ENCODE measurements at places on chromosomes 7 and 10. TPM values are rescaled to one million over a fixed set of nuclear protein-coding genes. Genes with fewer than 3 reads are reported as not detected.

DNA sequence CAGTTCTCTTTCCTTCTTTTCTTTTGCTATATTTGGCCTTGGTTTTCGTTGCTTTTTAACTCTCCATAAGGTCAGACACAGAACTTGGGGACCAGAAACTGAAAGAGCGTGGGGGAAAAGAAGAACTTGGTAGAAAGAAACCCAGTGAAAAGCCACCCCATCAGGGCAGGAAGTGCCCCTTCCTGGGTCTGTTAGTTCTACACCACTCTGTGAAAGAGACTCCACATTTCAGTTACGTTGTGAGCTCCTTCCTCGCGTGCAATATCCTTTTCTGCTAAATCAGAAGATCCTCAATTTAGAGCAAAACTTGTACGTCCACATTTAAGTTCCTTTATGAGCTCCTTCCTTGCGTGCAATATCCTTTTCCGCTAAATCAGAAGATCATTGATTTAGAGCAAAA, 220.6 kb upstream of the FOXK1 start:
- DNase-seq, result no peak

GRCh38 chr7:112159351-112159750, 46.8 kb downstream of the DOCK4 start:
- no peak for DNase-seq

DNA sequence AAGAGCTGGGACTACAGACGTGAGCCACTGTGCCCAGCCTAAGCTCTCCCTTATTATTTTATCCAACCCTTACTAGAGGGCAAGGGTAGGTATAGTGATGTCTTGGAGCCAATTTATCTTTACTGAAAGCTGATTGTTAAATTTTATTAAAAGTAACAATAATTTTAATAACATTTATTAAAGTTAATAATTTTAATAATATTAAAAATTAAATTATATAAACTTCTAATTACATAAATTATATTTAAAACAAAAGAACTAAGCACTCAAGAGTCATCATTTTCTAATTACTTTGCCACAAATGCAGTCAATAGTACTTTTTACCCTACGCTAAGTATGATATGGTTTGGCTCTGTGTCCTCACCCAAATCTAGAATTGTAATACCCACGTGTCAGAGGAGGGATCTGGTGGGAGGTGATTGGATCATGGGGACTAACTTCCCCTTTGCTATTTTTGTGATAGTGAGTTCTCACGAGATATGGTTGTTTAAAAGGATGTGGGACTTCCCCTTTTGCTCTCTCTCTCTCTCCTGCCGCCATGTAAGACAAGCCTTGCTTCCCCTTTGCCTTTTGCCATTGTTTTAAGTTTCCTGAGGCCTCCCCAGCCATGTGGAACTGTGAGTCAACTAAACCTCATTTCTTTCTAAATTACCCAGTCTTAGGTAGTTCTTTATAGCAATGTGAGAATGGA, 58.4 kb upstream of the ETV1 start:
- DNase-seq, result no peak

The EEPD1 gene
- 40.1 TPM for total RNA-seq

DNA sequence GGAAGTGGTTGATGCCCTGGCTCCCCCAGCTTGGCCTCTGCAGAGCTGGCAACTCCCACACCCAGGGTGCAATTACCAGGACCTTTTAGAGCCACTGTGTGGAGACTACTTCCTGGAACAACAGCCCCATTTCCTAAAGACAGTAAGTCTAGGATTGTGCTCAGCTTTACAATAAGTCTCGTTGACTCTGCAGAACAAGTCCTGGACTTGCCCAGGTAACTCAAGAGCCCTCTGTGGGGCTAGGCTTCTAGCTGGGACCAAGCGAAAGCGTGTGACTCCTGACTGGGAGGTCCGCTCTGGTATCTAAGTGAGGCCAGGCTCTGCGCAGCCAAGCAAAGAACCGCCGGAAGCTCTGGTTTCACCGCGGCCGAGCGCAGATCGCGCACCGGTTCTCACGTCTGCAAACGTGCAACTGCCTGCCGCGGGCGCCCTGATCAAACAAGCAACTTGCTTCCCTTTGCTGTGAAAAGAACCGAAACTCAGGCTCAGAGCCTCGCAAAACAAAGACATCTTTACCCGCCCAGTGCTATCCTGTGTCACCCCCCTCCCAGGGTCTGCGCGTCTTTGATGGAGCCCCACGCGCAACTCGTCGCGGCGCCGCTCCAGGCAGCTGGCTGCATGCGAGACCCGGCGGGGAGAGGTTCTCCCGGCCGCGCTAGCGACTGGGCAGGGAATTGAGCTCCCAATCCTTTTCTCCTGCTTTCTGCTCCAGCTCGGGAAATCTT, 4.4 kb upstream of the PDLIM1 start:
- DNase-seq, result peak; percentile 38

DNA sequence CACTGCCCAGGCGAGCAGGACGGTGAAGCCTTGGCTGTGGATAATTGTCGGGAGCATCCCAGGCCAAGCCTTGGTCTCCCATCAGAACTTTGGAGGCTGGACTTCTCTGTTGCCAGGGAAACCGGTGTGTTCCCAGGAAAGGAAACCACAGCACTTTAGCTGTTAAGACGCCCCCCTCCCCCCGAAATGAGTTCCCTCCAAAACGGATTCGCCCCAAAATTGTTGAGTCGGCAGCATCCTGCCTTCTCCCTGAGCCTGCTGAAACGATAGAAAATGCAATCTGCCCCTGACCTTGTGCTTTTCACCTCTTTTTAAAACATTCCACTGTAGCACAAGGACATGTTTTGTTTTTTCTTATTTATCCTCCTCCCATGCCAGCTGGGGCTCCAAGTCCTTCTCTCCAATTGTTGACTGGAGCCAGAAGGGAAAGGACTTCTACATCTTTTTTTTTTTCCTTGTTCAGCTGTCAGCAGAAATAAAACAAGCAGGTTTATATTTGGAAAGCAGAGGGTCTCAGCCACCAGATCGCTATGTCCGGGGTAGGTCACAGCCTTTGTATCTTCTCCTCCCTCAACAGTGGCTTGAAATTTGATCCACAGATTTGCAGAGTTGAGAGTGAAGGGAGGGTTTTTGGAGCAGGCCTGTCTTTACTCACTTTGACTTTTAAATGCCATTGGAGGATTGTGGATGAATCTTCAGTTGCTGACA, 116.5 kb downstream of the ZMIZ1 start:
- no peak for DNase-seq

DNA sequence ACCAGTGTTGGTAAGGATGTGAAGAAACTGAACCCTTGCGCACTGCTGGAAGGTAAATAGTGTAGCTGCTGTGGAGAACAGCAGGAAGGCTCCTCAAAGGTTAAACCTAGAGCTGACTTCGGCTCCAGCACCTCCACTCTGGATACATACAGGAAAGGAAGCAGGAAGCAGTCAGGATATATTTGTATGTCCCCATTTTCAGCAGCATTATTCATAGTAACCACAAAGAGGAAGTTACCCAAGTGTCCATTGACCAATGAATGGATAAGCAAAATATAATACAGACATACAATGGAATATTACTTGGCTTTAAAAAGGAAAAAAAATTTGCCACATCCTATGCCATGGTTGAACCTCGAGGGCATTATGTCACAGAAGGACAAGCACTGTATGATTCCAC, 15.0 kb downstream of the RET start:
- no peak for DNase-seq

Data from mucosa of gallbladder (tissue), 1 donor.